Amniotic stem cell (primary cell): ENCODE measurements at places on chromosomes 7 and 10.

DNA sequence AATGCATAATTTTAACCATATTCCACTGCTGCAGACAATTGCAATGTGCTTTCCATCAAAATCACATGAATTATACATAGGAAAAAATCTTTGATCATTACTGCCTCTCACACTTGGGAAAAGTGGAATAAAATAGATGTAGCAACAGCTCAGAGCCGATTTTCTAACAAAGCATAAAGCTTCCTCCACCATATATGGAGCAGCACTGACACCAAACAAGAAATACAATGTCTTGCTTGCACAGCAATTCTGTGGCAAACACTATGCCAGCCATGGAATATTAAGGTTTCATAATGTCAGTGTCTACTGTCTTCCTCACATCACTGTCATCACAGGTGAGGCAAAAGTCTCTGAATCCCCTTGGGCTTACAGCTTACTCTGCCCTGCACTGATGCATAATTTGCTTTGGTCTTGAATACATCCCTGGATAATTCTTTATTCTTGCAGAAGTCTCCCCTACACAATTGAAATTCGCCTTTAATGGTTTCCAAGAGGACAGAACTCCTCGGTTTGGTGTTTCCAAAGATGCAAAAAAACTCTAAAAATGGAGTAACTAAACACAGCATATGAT, 198.5 kb downstream of the CACNA2D1 start:
- no peak for DNase-seq

- no peak for DNase-seq
Observed at GRCh38 chr7:155521743-155522398, 24.5 kb downstream of the CNPY1 start.

GRCh38 chr10:78045237-78045636, 11.6 kb downstream of the RPS24 start:
- no peak for DNase-seq

DNA sequence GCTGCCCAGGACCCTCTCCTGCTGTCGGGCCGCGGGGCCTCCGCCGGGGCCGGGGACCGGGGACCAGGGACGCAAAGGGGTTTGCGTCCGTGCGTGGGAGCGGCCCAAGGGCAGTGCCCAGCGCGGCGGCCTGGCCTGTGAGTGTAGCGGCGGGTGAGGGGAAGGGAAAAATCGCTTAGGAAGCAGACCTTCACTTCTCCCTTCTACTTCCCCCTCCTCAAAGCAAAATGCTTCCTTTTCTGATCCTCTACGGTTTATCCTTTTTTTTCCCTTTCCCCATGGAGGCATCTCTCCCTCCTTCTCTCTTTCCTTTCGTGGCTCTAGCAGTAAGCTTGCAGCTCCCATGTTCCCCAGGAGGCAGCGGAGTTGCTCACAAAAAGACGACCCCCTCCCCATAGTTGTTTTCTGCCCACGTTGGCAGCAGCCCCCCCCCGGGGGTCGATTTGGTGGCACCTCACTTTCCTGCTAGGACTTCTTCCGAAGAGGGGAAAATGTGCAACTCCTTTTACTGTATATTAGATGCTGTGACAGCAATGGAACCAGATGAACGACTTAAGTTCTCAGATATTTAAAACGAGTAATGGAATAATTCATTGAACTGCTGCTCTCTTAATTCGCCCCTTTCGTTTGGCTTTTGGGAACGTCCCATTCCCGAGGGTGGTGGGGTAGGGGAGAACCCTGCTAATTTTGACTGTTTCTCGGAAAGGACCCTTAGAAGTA, 724 bp downstream of the CAPZA2 start:
- DNase-seq, result no peak

- no peak for DNase-seq
Observed at GRCh38 chr10:72096115-72097000, 8.0 kb upstream of the SPOCK2 start.

GRCh38 chr7:140551355-140552239, 72.3 kb upstream of the MKRN1 start:
- DNase-seq, result no peak

GRCh38 chr10:132021504-132022143, 39.9 kb upstream of the BNIP3 start:
- no peak for DNase-seq

GRCh38 chr7:159017210-159017609, 127.5 kb downstream of the VIPR2 start:
- no peak for DNase-seq

- no peak for DNase-seq
Observed at GRCh38 chr7:129167817-129168216, 20.6 kb upstream of the SMO start.

- DNase-seq, result no peak
Observed at GRCh38 chr7:134339475-134339874, 22.7 kb upstream of the SLC35B4 start.

DNA sequence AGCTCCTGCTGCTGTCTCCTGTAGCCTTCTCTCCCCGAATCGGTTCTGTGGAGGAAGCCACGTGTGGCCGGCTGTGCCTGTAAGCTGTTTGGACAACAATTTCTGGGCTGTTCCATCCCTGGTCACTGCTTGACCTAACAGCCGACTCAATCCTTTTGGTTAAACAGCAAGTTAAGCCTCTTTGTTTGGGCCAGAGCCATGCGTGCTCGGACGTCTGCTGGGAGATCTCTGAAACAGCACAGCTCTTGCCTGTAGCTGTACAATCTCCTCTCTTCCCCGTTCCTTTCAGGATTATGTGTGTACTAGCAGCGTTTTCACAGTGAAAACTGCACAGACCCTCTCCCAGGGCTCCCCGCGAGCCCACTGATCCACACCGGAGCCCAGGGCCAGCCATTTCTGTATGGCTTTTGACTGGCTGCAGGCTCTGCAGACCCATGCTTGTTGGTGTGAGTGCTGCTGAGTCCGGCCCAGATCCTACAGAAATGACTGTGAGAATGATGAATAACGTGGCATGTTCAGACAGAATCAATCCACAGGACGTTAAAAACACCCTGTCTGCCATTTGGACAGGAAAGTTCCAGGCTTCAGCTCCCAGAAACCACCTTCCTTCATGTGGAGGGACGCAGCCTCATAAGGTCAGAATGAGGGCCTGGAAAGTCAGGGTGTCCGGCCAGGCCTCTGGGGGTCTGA, 428.6 kb upstream of the ADARB2 start:
- no peak for DNase-seq

GRCh38 chr7:99005776-99006175, 127.4 kb downstream of the TRRAP start:
- DNase-seq, result no peak

- DNase-seq, result no peak
Observed at GRCh38 chr7:69517985-69518704, 80.1 kb upstream of the AUTS2 start.

DNA sequence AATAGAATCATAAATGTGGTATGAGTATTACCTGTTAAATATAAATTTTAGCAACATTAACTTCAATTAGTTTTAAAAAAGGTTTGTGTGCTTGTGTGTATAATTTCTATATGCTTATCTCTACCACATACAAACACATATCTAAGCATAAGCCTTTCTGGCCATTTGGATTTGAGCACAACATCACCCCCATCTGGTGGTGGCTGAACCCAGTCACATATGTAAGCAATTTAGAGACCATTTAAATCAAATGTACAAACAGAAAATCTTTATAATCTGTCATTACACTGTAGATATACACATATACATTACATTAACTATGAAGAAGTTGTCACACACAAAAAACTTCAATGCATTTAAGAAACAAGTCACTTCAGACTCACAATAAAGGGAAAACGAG, 31.7 kb downstream of the GPR22 start:
- DNase-seq, result no peak

DNA sequence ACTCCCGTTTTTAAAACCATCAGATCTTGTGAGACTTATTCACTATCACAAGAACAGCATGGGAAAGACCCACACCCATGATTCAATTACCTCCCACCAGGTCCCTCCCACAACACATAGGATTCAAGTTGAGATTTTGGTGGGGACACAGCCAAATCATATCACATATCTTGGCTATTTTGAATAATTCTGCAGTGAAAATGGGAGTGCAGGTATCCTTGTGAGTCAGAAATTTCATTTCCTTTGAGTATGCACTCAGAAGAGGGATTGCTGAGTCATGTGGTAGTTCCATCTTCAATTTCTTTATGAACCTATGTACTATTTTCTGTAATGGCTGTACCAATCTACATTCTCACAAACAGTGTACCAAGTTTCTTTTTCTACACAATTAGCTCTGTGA, 125.8 kb downstream of the ANKRD7 start:
- no peak for DNase-seq

- DNase-seq, result no peak
Observed at GRCh38 chr7:121623130-121623872, 227.2 kb upstream of the FAM3C start.

GRCh38 chr10:12896251-12896650, 105.3 kb downstream of the CCDC3 start:
- no peak for DNase-seq

DNA sequence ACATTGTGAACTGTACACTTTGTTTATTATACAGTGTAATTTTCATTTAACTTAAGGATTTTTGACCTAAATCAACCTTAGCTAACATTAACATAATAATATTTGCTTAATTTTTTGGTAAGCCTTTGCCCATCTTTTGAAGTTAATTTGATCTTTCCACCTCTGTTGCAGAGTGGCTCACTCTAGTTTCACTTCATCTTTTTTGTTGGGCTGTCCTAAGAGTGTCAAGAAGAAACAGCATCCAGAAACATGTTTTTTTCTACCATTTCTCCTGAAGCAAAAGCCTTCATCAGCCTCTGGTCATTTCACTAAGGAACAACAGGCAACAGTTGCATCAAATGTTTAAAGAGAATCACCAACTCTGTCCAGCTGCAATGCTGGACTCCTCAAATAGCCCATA, 824.7 kb downstream of the REEP3 start:
- no peak for DNase-seq

DNA sequence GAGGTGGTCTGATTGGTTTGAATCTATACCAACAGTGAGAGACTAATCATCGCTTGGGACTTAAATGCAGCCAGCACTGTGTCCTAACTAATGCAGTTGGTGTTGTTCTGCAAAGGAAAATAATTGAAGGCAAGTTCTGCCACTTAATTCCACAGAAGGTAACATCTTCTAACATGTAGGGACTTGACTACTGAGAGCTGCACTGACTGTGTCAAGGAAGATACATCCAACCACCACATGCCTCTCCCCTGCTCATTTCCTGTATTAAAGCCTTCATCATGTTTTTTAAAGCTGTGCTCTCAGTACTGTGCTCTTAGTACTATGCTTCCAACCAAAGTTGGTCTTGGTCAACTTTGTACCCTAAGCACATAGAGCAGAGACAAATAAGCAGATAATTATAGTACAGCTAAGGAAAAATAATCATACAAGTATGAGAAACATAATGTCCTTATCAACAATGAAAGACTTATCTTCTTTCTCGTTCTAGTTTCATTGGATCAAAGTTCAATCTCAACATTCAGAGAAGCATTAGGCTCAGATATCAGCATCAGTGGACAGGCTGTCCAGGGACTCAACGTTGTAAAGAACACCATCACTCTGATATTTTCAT, 2.8 kb upstream of the CYP3A4 start:
- no peak for DNase-seq

DNA sequence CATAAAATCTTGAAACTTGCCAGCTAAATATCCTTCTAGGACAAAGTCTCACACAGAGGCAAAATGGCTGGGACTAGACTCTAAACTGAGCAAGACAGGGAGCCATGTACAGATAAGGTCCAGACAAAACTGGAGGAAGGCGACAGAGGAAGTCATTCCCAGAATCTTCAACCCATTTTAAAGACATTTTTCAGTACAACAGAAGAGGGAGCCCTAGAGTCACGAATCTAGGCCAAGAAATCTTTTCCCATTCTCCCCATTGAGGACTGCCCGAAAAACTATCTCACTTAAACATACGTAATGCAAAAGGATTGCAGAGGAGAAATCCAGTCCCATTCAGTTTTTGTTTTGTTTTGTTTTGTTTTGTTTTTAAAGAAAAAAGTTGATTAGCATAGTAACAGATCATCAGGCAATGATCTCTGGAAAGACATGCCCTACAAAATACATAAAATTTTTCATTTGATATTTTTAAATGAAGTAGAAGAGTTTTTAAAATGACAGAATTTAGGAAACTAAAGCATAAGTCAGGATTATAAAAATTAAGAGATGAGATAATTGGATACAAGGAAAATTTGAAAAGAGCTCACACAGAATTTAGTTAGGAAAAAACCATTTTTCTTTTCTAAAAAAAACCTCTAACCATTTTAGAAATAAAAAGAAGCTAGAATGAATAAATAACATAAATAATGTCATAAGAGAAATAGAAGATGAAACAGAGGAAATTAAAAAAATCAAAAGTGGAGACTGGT, 16.9 kb upstream of the PRF1 start:
- DNase-seq, result no peak

- DNase-seq, result no peak
Observed at GRCh38 chr7:108205311-108205710, 75.2 kb upstream of the LAMB4 start.

DNA sequence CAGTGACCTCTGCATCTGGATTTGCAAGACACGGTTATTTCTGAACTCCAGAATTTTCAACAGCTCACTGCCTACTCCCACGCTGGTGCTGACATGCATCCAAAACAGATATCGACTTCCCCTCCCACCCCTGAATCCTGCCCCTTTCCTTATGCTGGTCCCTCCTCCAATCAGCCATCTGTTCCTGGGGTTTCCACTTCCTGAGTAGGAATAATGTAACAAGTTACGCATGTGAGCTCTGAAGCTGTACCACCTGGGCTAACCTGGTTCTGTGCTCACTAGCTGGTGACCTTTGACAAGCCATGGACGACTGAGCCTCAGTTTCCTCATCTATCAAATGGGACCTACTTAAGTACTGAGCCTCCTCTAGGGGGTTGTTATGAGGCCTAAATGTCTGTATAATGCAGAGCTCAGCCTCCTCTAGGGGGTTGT, 1.7 kb upstream of the NCAPG2 start:
- DNase-seq, result no peak

- DNase-seq, result no peak
Observed at GRCh38 chr10:62243647-62243997, 25.0 kb downstream of the RTKN2 start.

DNA sequence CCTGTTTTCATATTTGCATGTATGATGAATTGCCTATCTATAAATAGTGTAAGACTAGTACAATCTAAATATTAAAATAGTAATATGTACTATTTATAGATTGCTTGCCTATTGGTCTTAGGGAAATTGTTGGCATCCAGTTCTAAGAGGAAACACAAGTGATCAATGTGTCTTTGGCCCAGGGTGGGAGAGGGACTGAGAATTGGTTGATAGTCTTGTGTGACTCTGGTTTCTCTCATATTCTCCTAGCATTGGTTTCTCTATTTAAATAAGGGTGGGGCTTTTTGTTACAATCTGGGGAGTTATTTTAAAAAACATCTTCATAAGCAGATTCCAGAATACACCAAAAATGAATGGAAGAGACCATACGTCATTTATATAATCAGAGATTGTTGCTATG, 250.1 kb downstream of the EXOC4 start:
- no peak for DNase-seq

- no peak for DNase-seq
Observed at GRCh38 chr10:3668276-3668965, 116.6 kb downstream of the KLF6 start.

- no peak for DNase-seq
Observed at GRCh38 chr7:117163101-117163500, 159.8 kb downstream of the WNT2 start.

- no peak for DNase-seq
Observed at GRCh38 chr10:28367929-28368484, 65.1 kb upstream of the MPP7 start.
